CD8-positive, alpha-beta memory T cell (primary cell): ENCODE measurements at places on chromosomes 3 and 15. TPM values are rescaled to one million over a fixed set of nuclear protein-coding genes. Genes with fewer than 3 reads are reported as not detected.

DNA sequence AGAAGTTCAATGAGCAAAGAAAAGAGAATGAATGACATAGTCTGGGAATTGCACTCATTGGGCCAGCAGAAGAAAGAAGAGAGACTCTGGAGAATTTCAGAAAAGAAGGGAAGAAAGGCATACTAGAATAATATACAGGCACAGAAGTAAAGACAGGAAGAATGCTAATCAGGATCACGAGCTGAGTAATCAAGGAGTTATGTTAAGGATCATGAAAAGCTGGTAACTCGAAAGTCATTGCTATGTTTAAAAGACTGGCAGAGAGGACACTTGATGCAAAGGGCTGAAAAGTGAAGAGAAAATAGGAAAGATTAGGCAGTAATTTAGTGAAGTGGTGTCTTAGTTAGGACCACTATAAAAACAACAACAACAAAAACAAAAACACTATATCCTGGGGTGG is 284.1 kb downstream of the ZBBX start:
- no peak for DNase-seq

Gene MKRN3
- polyA plus RNA-seq, result 3.0 TPM

Gene RARRES1
- not detected for polyA plus RNA-seq

Gene GOLGA6L4
- polyA plus RNA-seq, result 0.18 TPM
